ENCODE measurements at places on chromosomes 5 and 9.

GRCh38 chr5:154576429-154576806 is 98.4 kb upstream of the HAND1 start:
- DNase-seq = no peak

- no peak for DNase-seq
Measured at GRCh38 chr5:108059334-108059733, 322.6 kb downstream of the FBXL17 start.

DNA sequence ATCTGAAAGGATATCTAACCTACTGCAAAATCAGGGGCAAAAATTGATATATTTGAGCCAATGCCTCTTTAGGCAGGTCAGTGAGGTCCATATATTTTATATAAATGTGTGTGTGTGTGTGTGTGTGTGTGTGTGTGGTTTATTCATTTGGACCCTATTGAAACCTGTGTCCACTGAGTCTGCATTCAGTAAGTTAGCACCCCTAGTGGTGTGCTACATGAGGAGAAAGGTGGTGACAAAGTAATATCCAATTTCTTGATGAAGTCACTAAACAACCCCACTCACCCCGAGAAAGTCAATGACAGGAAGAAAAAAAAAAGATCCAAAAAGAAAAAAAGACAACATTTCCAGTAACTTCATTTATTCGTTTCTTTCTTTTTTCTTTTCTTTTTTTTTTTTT is 4.1 kb downstream of the FBXW11 start:
- peak; percentile 32 for DNase-seq

GRCh38 chr9:81373294-81373693 is 316.1 kb downstream of the TLE1 start:
- no peak for DNase-seq

DNA sequence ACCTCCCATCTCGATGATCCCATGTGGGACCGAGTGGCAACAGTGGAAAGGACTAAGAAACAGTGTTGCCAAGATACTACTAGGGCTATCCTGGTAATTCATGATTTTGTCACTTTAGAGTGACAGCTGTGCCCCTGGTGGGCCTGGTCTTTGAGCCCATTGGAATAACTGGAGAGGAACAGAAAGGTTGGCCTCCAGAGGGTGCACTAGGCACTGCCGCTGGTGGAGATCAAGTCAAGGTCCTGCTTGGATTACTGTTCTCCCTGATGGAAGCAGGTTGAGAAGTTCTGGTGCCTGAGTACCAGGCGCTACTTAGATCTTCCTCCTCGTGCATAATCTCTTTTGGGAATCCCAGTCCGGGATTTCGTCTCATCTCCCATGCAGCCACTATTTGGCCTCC is 129.6 kb downstream of the SEC61B start:
- DNase-seq = no peak

GRCh38 chr9:71108937-71109336 is 12.5 kb downstream of the TRPM3 start:
- DNase-seq = no peak

- no peak for DNase-seq
Measured at GRCh38 chr5:56827049-56827448, 11.7 kb downstream of the MAP3K1 start.

DNA sequence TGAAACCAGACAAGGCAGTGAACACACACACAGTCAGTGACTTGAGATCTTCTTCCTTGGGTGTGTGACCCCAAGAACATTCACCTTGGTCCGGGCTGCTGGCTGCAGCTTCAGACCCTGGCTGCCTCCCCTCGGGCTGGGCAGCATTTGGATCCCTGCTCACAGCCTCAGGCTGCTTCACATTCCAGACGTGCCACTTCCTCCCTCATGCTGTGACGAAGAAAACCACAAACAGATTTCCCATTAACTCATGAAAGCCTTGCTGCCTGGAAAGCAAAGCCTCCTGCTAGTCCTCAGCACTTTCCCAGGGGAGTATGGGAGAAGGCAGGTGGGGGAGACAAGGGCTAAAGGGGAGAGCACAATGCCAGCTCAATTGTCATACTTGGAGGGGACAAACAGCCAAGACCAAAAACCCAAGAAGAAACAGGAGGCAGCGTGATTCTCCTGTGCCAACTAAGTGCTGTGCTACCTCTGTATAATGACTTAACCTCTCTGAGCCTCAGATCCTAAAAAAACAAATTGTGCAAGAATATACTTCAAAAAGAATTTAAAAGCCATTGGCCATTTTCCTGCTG is 594.6 kb upstream of the BRINP1 start:
- no peak for DNase-seq

DNA sequence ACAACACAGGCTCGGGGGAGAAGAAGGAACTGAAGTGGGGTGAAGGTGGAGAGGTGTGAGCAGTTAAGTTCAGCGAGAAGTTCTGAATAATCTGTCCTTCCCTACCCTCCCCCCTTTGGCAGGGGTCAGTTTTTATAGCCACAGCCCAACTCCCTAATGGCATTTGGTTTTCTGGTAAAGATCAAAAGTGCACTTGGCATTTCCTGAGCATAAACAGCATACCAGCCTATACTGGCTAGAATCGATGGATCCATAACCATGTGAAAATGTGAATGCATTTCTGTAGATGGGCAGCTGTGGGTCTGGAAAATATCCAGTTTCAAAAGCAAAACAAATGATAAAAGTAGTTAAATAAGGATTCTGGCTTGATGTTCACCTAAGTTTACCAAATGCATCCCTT is 410.9 kb downstream of the PLK2 start:
- no peak for DNase-seq

- no peak for DNase-seq
Measured at GRCh38 chr9:91234523-91234922, 127.2 kb downstream of the AUH start.

DNA sequence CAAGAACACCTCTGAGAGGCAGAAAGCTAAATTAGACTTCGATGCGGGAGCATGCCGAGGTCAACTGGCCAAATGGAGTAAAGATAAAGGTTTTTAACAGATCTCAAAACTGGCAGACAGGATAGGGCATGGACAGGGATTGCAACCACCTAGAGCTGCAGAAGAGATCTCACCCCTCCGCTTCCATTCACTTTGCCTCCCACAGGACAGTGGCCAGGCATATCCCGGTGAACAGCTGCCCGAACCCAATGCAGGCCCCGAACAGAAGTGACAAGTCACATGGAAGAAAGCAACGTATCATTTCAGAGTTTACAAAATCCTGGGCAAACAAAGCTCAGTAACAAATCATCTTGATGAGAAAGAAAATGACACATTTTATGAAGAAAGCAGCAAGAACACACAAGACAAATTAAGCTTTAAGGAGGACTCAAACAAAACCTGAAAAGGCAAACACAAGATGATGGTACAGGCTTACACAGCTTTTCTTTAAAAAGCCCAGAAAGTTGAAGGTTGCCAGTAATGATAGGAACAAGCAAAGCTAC is 18.4 kb downstream of the RNF130 start:
- DNase-seq = no peak

- no peak for DNase-seq
Measured at GRCh38 chr5:119302449-119302848, 53.4 kb upstream of the TNFAIP8 start.

- DNase-seq = no peak
Measured at GRCh38 chr9:133090187-133090586, 28.4 kb downstream of the CEL start.

DNA sequence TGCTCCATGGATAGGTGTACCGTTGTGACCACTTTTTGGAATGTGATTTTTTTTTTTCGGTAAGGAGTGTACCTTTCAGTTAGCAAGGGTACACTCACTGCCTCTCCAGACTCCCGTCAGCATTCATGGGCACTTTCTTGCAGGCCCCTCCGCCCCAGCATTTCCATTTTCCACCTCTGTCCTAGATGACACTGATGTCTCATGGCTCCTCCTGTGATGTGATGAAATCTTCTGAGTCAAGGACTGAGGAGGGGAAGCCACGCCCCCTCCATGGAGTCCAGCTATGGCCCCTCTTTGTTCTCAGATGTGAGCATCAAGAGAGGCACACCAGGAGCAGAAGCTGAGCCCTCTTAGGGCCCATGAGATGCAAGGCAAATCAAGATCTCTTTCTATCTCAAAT is 61.8 kb downstream of the CTSL start:
- no peak for DNase-seq

DNA sequence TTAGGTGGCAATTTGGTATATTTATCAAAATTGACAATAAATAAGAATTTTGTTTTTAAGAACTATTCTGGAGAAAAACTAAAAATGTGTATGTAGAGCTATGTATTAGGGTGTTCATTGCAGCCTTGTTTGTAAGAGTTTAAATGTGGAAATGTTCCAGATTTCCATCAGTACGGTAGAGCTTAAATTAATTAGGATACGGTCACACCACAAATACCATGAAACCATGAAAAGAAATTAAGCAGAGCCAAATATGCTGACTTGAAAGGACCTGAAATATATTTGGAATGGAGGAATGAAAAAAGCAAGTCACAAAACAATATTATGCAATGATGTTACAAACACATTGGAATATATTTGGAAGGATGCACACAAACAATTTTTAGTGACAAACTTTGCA is 64.6 kb downstream of the ACTBL2 start:
- no peak for DNase-seq

GRCh38 chr5:55997742-55998351 is 3.1 kb upstream of the IL6ST start:
- no peak for DNase-seq

GRCh38 chr5:176844706-176845391 is 34.5 kb downstream of the UNC5A start:
- DNase-seq = no peak

DNA sequence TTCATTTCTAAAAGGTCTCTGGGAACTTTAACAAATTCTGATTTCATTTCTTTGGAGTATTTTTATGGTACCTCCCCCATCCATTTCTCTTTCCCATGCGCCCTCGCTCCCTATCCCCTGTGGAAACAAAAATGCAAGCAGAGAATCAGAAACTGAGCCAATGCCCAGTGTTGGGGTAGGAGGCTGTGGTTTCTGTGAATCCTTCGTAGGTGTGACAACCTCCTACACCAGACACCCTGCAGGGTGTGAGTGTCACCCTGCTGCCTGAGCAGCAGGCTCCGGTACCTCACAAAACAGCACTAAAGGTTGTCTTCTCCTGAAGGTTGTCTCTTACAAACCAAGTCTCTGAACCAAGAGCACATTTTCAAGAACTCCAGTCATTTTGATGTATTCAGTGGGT is 103.8 kb upstream of the CTSL start:
- no peak for DNase-seq

GRCh38 chr9:9392755-9393154 is 1220.0 kb downstream of the PTPRD start:
- DNase-seq = no peak

DNA sequence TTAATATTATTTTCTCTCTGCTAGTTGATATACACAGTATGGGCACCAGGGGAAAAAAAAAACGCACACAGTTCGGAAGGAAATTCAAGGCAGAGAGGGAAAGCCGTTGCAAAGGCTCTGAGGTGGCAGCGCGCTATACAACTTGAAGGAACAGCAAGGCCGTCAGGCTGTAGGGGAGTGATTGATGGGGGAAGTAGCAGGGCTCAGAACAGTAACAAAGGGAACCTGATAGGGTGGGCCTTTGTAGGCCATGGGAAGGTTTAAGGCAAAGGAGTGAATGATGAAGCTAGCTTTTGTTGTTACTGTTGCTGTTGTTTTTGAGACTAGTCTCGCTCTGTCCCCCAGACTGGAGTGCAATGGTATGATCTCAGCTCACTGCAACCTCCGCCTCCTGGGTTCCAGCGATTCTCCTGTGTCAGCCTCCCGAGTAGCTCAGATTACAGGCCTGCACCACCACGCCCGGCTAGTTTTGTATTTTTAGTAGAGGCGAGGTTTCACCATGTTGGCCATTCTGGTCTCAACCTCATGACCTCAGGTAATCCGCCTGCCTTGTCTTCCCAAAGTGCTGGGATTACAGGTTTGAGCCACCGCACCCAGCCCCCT is 27.0 kb downstream of the AQP7 start:
- no peak for DNase-seq

DNA sequence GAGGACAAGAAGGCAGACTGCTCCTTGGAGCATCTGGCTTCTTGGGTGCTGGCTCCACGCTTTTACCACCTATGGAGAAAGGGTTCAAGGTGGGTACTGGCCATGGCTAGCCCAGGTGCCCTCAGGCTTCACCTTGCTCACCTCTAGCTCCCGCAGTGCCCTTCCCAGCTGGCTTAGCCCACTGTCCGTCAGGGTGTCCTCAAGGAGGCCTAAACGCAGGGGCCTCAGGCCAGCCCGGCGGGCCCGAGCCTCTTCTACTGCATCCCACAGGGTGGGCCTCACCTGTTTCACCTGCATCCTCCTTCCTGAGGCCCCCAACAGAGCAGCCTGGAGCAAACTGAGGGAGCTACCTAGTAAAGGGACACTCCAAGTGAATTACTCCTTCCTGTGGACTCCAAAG is 9.1 kb downstream of the SLC35A4 start:
- DNase-seq = no peak

DNA sequence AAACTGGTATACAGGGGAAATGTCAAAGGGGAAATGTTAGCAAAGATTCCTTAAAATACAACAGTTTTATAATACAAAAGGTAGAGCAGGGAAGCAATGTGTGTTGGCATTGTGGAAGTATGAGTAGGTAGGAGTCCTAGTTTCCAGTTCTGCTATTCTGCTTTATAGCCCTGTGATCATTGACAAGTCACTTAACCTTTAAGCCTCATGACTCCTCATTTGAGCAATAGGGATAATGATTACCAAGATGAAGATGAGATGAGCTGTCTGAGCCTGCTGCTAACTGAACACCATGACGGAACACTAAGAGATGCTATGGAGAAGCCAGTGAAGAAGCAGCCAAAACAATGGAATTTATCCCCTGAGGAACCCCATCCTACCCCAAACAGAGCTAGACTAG is 251.7 kb downstream of the PAPPA start:
- no peak for DNase-seq

DNA sequence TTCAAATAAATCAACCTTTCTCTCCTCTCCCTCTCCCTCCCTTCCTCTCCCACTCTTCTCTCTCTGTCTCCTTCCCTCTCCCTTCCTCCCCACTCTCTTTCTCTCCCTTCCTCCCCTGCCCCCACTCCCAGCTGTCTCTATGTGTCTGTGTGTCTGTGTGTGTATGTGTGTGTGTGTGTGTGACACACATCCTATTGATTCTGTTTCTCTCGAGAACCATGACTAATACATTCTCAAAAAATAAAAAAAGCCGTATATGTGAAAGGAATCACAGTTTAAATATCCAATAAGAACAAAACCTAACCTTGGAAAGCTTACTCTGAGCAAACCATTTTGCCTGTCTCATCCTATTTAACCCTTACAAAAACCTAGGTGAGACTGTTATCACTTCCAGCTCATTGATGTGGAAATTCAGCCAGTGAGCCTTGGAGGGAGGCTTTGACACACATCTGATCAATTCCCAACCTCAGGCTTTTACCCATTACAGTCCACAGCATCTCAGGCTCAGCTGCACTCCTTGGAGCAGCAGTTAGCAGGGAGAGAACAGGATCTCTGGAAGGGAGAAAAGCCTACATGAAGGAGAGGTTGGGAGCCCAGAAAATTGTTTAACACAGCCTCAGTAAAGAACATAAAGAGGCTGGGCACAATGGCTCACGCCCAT is 8.3 kb downstream of the HSD17B3 start:
- DNase-seq = no peak

- no peak for DNase-seq
Measured at GRCh38 chr9:134171316-134172197, 7.2 kb upstream of the RNU6ATAC start.

- DNase-seq = peak; percentile 45
Measured at GRCh38 chr5:14706615-14707021, 42.1 kb downstream of the OTULIN start.

- DNase-seq = no peak
Measured at GRCh38 chr9:21806644-21807043, 4.2 kb downstream of the MTAP start.

- no peak for DNase-seq
Measured at GRCh38 chr5:173015598-173016455, 32.3 kb downstream of the ATP6V0E1 start.
